DMS53 (cell line): ENCODE measurements at places on chromosomes 7 and 10.

- DNase-seq, result no peak
These were observed 319.3 kb upstream of the NRP1 start for GRCh38 chr10:33653584-33654367.

- DNase-seq, result peak; percentile 99
These were observed 40.9 kb downstream of the NSUN6 start for GRCh38 chr10:18610517-18610916.

GRCh38 chr7:72297636-72298035, 114.5 kb downstream of the CALN1 start:
- DNase-seq, result no peak

- DNase-seq, result no peak
These were observed 20.8 kb downstream of the MTPN start for GRCh38 chr7:135956393-135956792.

- DNase-seq, result no peak
These were observed 4.1 kb downstream of the ZNF777 start for GRCh38 chr7:149456506-149457421.
